Kidney (tissue), 22 donors: ENCODE measurements at places on chromosomes 2 and 18. TPM values are rescaled to one million over a fixed set of nuclear protein-coding genes. Genes with fewer than 3 reads are reported as not detected.

The PTPRN gene
- not detected for total RNA-seq

The SRD5A2 gene
- total RNA-seq, result 0.22 TPM

The CFAP65 gene
- total RNA-seq, result 2.0 TPM

- no peak overlapping the region for H3K27ac ChIP-seq
- DNase-seq, result no peak
- H3K4me1 ChIP-seq, result peaks cover 25% of the 10 kb centered on the region
- no peak overlapping the region for H3K4me3 ChIP-seq
- no peaks in the 10 kb centered on the region for H3K27me3 ChIP-seq
Measured at GRCh38 chr18:58174285-58174684, 130.3 kb downstream of the NEDD4L start.

- H3K4me1 ChIP-seq, result no peaks in the 10 kb centered on the region
- H3K36me3 ChIP-seq, result no peaks in the 10 kb centered on the region
- H3K27me3 ChIP-seq, result no peaks in the 10 kb centered on the region
- no peak overlapping the region for H3K4me3 ChIP-seq
Measured at GRCh38 chr18:53153281-53153680, 813.3 kb downstream of the DCC start.

DNA sequence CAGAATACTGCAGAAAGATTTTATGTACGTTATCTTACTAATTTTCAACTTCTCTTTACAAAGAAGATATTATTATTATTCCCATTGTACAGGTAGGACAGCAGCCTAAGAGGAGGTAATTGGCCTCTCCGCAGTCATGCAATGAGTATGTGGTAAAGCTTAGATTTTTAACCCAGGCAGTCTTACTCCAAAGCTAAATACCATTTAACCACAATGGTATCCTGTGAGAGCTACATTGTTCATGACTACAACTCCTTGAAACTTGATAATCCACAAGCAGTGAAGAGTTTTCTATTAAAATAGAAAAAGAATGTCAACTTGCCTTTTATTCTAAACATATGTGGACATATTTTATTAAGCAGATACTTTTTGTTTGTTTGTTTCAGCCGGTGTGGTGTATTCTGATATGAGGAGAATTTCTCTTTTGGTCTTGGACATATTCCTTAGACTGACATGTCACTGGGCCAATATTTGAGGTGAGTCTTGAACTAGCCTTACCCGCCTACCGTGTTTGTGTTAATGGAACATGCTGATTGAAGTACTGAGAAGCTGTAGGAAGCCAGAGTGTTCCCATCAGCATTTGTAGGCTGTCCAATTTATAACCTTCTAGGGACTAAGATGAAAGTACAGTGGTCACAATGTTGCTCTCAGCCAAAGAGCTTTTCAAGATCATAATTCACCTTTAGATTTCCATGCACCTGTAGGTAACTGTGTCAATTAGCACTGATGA is 293.9 kb upstream of the DCC start:
- no peak for DNase-seq
- no peak overlapping the region for H3K27ac ChIP-seq
